NCI-H1694 (cell line): ENCODE measurements at places on chromosomes 7 and 10.

DNA sequence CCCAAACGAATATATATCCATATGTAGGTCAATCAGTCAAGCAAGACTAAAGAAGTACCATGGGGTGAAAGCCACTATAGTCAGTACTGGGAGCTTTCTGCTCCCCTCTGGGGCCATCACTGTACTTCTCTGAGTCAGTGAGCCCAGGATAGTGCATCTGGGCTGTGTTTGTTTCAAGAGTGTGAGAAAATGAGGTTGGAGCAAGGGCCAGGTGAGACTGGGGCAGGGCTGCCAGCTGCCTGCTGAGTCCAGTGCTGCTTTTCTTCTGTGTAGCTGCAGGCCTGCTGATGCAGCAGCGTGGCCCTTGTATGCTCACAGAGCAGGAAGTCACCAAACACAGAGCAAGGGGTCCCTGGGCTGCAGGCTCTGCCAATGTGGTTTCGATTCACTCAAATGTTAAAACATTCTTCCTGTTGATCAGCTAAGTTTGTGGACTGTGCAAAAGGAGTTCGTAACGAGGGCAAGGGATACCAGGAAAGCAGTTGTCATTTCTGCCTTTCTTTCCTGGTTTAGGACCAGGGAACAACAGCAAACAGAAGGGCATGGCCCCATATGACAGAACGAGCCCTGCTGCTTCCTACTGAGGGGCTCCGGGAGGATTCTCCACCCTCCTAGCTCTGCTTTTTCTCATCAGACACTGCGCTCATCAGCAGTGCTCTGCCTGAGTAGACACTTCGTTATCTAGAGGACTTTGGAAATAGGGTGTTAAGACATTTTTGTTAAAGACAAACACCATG lies 65.4 kb upstream of the TNS3 start:
- DNase-seq: no peak

DNA sequence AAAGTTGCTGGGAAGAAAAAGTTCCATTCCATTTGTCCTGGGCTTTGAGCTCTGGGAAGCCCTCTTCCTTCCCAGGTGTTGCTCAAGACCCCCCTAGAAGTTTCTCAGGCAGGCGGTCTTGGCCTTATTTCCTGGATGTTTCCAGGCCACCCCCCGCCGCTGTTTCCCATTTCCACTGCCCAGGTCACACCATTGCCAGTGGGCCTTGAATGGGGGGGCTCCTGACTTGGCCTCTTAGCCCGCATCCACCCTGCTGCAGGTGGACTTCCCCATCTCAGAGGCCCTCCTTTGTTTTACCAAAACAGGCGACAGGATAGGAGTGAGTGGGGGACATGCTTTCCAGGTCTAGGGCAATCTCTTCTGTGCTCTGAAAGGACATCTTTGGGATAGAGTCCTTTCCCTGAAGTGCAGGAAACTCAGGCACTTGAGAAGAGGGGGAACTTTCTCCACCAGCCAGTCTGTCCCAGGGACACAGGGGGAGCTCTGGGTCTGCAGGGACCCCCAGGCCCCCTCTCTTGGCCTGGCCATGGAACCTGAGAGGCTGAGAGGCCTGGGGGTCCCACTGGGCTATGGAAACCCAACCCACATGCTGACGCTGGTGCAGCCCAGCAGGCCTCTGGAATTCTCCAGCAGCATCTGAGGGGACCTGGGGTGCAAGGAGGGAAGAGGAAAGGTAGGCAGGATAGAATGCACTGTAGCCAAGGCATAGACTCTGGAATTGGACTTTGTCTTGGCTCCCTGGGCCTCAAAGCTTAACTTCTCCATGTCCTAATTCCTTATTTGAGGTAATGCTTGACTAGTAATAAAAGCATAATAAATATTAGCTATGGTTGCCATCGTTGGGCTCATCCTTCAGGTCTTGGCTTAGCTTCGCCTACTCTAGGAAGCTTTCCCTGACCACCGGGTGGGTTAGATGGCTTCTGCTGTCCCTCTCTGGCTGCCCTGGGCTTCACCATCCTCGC lies 17.6 kb downstream of the NEURL1 start:
- no peak for DNase-seq

DNA sequence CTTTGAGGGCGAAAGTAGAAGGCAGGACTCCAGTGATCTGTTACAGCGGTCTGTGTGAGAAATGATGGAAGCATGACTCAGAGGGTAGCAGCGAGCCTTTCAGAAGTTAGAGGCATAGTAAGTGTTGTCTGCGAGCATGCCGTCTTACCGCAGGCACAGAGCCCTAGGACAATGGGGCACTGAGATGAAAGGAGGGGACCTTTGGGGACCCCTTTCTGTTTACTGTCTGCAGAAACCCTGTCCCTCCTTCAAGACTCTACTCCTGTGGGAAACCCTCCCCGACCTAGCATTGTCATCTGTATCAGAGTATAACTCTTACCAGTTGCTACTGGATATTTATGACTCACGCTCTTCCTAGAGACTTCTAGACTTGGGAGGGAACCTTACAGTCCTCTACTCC lies 87.2 kb upstream of the AGK start:
- no peak for DNase-seq

DNA sequence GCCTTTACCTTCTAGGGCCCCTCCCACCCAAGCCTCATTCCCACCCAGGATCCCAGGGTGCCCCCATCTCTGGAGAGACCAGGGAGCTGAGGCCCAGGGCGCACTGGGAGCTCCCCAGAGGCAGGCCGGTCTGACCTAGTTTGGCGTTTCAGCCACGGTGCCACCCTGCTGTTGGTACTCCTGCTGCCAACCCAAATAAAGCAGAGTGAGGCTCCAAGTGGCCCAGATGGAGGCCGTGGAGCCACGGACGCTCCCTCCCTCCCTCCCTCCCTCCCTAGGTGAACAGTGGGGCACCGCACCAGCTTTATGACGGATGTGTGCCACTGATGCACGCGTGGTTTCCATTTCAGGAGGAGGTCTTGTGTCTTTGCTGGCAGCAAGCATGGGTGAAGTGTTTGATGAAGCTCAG lies 1.8 kb downstream of the INPP5A start:
- DNase-seq: no peak

GRCh38 chr7:141231018-141231792 lies 157.3 kb downstream of the TMEM178B start:
- no peak for DNase-seq

DNA sequence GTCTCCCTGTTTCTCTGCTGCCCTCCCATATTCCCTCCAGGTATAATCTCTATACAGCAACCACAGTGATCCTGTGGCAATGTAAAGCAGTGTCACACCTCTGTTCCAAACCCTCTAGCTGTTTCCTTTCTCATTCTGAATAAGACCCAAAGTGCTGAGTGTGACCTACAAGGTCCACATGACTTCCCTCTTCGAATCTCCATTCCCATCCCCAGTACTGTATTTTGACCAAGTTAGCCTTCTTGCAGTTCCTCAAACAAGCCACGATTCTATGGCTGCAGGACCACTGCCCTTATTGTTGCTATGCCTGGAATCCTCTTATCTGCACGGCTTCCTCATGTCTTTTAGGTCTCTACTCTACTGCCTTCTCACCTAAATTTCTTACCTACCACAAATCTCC lies 291.9 kb downstream of the DOCK4 start:
- no peak for DNase-seq

DNA sequence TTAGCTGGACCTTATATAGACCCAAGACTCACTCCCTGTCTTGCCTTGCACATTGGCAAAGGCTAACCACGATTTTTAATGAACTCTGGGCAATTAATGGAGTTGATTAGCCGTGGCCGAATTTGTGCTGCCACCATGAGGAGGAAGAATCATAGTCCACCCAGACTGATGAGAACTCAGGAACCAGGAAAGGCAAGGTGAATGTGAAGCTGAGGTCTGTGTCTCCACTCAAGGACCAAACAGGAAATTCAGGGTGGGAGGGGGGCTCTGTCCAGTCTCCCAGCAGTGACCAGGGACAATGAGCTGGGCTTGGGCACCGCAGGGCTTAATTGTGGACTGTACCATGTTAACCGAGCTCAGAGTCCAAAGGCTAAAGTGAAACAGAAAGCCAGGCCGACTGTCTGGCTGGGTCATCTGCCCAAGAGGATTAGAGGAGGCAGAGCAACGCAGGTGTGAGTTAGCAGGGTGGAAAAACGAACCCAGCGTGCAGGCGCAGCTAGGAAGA lies 127.0 kb upstream of the JCAD start:
- DNase-seq: no peak

DNA sequence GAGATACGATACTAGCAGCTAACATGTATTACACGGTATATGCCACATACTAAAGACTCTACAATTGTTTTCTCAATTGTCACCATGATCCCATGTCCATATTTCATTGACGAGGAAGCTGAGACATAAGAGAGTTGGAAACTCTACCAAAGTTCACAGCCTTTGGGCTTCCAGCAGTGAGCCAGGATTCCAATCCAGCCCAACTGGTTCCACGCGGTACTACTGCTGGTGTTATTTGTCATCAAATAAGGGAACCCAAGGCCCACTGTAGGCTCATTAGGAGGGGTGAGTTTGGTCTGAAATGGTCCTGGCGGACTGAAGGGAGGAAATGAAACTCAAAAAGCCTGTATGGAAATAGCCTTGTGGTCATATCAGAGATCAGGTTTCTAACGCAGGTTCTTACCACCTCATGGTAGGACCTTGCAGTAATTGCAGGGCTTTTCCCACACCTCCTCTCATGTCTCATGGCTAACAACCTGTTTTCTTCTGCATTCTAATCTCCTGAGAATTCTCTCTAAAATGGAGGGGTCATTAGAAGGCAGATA lies 814.6 kb downstream of the LRMDA start:
- no peak for DNase-seq

DNA sequence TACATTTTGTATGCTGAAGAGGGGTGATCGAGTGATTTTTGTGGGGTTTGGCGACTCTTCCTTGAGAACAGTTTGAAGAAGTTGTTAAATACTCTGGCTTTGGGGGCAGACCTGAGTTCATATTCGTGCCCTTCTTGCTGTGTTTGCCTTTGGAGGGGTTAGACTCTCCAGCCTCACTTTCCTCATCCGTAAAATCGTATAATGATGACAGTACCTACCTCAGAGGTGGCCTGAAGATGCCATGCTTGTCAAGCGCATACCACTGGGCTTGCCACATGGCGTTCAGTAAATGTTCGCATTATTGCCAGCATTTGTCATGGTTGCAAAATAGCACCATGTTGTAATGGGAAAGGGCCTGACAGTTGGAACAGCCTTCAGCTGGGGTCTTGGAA lies 1.3 kb downstream of the STK17A start:
- DNase-seq: peak; percentile 53

- DNase-seq: no peak
These were observed 138.6 kb downstream of the SORCS3 start for GRCh38 chr10:104779701-104780100.

DNA sequence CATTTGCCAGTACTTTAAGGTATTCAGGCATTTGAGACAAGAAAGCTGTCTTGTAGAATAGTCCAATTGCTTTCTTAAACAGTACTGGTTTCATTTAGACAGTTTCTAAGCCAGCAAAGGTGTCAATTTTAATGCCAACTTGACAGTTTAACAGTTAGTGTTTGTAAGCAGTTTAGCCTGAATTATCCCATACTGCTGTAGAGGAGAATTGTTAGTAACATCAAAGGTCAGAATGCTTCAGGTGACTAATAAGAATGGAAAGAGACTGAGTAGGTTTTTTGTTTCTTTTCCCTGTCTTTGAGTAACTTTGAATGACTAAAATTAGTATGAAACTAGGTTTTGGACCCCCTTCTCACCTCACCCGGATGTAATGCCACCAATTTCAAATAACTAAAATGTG lies 29.5 kb upstream of the VDAC2 start:
- no peak for DNase-seq

GRCh38 chr7:74290981-74291441 lies 1.8 kb downstream of the CLIP2 start:
- DNase-seq: no peak

- no peak for DNase-seq
These were observed 4.5 kb downstream of the ZKSCAN1 start for GRCh38 chr7:100019908-100020307.

GRCh38 chr10:77510695-77511094 lies 126.9 kb downstream of the KCNMA1 start:
- no peak for DNase-seq

DNA sequence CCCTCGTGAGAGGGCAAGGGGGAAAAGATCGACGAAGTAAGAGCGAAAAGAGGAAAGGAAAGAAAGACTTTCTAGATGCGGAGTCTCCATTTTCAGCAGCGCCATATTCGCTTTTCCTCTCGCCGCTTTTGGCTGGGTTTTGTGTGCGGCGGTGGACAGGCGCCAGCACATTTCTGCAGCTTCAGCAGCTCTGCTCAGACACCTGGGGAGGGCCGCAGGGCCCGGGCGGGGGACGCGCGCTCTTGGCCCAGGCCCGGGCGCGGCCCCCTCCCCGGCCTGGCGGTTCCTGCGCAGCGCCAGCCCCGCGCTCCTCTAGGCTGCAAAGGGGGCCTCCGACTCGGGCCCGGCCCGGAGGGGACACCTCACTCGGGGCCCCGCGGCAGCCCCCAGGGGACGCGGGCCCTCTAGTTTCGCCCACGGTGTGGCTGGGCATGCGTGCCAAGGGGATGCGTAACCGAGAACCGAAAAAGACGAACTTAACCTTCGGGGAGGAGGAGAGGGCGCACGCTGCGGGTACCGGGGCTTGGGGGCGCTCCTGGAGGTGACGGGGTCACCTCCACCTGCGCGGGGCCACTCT lies 34.5 kb upstream of the EBLN1 start:
- DNase-seq: no peak

DNA sequence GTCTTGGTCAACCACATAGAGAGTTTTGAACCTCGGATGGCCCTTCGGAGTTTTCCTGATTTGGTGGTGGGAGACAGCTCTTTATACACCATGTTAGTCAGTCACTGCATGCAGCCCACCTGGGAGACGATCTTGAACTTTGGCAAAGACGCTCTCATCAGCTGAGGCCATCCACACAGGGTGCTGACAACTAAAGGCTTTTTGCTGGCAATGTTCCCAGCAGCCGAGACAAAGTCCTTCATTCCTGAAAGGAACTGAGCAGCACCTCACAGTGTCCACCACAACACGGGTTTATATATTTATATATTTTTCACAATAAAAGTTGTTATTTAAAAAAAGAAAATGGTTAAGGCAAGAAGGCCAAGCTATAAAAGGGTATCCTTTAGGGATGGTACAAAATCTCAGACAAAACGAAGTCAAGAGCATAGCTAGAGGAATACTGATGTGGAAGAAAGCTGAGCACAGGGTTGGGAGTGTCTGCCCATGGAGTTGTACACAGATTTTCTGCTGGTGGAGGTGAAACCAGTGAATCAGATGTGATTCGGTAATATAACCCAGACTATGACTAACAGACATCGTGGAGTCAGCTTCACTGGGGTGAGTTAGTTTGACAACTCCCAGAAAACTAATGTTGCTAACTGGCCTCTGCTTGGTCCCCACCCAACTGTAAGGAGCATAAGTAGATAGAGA lies 27.4 kb upstream of the CAPZA2 start:
- DNase-seq: no peak

GRCh38 chr10:70935631-70936030 lies 47.3 kb upstream of the PCBD1 start:
- no peak for DNase-seq
